ENCODE measurements at places on chromosomes 12 and 14. TPM values are rescaled to one million over a fixed set of nuclear protein-coding genes. Genes with fewer than 3 reads are reported as not detected.

Gene VCPKMT
- total RNA-seq = 2.3 TPM

Gene EPYC
- total RNA-seq = not detected

Gene B4GALNT1
- 6.0 TPM for total RNA-seq

DNA sequence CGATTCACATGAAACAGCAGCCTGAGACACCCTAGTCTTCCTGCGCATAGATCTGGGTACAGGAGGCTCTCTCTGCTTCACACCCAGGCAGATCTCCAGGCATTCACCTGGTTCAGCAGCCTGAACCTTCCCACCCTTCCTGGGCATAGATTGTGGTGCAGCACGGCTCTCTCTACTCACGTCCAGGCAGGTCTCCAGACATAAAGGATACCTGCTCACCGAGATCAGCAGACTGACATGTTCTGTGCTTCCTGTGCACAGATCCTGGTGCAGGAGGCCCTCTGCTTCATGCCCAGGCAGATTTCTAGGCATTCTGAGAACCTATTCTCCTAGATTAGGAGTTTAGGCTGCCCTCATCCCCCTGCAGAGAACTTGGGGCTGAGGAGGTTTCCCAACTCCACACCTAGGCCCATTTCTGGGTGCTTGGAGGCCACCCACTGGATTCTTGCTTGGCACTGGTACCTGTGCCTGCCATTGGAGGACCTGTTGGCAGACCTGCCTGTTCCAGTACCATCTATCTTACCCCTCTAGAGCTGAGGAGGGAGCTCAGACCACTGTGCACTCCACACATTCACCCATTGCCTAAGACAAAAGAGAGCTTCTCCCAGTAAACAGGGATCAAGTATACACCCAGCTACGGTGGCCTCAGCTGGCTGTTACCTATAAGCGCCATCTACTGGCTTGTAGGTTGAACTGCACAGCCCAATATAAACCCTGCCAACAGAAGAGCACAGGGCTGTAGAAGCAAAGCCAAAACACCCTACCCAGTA is 28.0 kb upstream of the GARIN6 start:
- DNase-seq = no peak
- H3K4me3 ChIP-seq = no peak overlapping the region
- no peak overlapping the region for H3K27ac ChIP-seq

DNA sequence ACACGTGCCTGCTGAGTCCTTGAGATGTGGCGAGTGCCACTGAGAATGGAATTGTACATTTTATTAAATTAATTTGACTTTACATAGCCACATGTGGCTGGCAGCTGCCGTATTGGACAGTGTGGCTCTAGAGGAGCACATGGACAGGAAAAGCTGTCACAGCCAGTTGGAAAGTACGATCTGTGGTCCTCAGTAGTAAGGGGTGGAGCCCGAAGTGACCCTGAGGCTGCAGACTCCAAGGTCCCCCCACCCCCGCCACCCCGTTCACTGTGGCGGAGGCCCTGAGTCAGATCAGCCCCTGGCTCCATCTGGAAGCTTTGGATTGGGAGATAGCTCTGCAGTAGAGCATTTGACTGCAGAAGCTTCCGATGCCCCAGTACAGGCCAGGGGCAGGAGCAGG is 25.8 kb upstream of the BEGAIN start:
- peak; percentile 2 for DNase-seq
- peaks cover 8% of the 10 kb centered on the region for H3K27me3 ChIP-seq
- no peaks in the 10 kb centered on the region for H3K36me3 ChIP-seq
- H3K4me1 ChIP-seq = peaks cover 4% of the 10 kb centered on the region

DNA sequence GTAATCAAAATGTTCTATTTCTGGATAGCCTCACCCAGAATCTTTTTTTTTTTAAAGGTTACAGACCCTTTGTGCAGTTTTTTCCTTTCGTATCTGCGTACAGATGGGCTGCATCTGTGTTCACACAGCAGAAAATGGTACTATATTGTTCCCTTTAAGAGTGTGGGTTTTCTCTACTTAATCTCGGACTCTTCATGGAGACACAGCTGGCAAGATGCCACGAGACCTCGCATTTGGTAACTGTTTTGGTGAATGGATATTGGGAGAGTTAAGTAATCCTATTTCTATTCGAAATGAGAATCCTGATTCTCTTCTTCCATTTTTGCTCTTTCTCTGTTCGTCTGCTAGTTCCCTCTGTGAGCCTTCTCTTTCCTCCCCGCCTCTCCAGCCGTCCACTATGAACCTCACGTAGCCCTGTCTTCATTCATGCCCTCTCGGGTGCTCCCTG is 85.7 kb downstream of the SAMD4A start:
- H3K36me3 ChIP-seq = no peaks in the 10 kb centered on the region
- peak overlapping the region; percentile 37 for H3K4me3 ChIP-seq
- no peak for DNase-seq
- H3K27me3 ChIP-seq = no peaks in the 10 kb centered on the region
- H3K27ac ChIP-seq = peak overlapping the region; percentile 83
- H3K4me1 ChIP-seq = peaks cover 70% of the 10 kb centered on the region

- H3K4me3 ChIP-seq = no peak overlapping the region
- peaks cover 26% of the 10 kb centered on the region for H3K36me3 ChIP-seq
- no peaks in the 10 kb centered on the region for H3K27me3 ChIP-seq
- H3K27ac ChIP-seq = peak overlapping the region; percentile 65
- no peak for DNase-seq
Observed at GRCh38 chr12:47777741-47778558, 4.9 kb downstream of the SLC48A1 start.

DNA sequence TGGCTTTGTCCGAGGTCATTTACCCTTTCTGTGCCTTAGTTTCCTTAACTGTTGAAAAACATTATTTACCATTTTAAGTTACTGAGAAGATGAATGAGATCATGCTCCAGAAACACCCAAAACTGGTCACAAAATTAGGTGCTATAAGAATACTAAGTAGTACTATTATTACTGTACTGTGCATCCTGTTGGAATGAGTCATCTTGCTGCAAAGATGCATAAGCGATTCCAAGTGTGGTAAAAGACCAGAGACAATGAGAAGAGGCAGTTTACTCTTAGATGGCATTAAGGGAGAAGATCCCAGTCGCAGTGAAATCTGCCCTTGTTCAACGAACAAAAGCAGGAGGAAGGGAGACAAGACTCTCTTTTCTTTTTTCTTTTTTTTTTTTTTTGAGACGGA is 4.2 kb upstream of the PLEKHA5 start:
- H3K27ac ChIP-seq = no peak overlapping the region
- H3K36me3 ChIP-seq = no peaks in the 10 kb centered on the region
- H3K4me3 ChIP-seq = no peak overlapping the region
- DNase-seq = no peak
- no peaks in the 10 kb centered on the region for H3K4me1 ChIP-seq
- H3K27me3 ChIP-seq = no peaks in the 10 kb centered on the region

- no peak overlapping the region for H3K4me3 ChIP-seq
- H3K27me3 ChIP-seq = no peaks in the 10 kb centered on the region
- no peak for DNase-seq
- no peaks in the 10 kb centered on the region for H3K4me1 ChIP-seq
- no peak overlapping the region for H3K27ac ChIP-seq
Observed at GRCh38 chr14:26811756-26812305, 214.0 kb upstream of the NOVA1 start.

GRCh38 chr12:6535697-6535946 is 1.3 kb downstream of the GAPDH start:
- H3K4me1 ChIP-seq = peaks cover 40% of the 10 kb centered on the region
- H3K27me3 ChIP-seq = no peaks in the 10 kb centered on the region
- DNase-seq = no peak
- H3K4me3 ChIP-seq = peak overlapping the region; percentile 89
- H3K36me3 ChIP-seq = peaks cover 43% of the 10 kb centered on the region

DNA sequence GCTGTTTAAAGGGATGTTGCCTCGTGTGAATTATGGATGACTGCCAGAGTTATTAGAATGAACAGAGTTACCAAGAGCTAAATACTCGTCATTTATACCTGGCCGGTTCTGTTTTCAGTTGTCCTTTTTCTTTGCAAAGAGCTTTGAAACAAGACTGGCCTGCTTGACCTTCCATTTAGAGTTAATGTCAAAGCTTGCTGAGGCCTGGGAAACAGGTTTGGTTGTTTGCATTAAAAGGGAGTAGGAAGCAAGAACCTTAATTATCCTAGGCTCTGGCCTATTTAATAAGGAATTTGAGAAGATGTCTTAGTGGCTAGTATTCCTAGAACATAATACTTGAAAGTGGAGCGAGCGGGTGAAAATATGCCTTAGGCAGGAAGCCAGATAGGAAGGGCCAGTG is 233.3 kb downstream of the CACNA1C start:
- H3K27ac ChIP-seq = peak overlapping the region; percentile 74
- no peak overlapping the region for H3K4me3 ChIP-seq
- H3K4me1 ChIP-seq = peaks cover 4% of the 10 kb centered on the region
- H3K36me3 ChIP-seq = no peaks in the 10 kb centered on the region
- no peak for DNase-seq
- H3K27me3 ChIP-seq = no peaks in the 10 kb centered on the region

DNA sequence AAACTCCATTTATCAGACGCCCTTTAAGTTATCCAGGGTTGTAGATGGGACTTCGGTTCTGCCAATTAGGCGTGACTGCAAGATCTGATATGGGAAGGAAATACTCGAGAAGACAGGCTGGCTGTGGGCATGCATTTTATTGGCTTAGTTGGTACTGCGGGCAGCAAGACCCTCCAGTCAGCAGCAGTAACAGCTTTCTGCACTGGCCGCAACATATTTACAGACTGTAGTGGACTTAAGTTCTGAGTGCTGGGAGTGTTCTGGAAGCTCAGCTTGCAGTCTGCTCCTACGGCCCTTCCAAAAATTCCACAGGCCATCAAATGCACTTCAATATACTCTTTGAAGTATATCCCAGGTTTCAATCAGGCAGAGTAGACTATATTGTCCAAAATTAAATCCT is 21.1 kb downstream of the KITLG start:
- H3K27me3 ChIP-seq = no peaks in the 10 kb centered on the region
- no peak for DNase-seq
- no peak overlapping the region for H3K4me3 ChIP-seq
- no peak overlapping the region for H3K27ac ChIP-seq
- H3K4me1 ChIP-seq = peaks cover 18% of the 10 kb centered on the region

Measured in heart left ventricle (tissue), 16 donors.